Activated CD4-positive, alpha-beta T cell treated with anti-CD3 and anti-CD28 coated beads for 4 hours (primary cell): ENCODE measurements at places on chromosomes 2 and 18.

GRCh38 chr18:26536032-26536431 lies 12.3 kb downstream of the KCTD1 start:
- DNase-seq = no peak

- DNase-seq = no peak
Observed at GRCh38 chr2:86371527-86371926, 34.1 kb upstream of the REEP1 start.

GRCh38 chr2:105698820-105699219 lies 45.9 kb upstream of the NCK2 start:
- no peak for DNase-seq

- DNase-seq = no peak
Observed at GRCh38 chr2:46780411-46780800, 135.2 kb downstream of the MCFD2 start.

DNA sequence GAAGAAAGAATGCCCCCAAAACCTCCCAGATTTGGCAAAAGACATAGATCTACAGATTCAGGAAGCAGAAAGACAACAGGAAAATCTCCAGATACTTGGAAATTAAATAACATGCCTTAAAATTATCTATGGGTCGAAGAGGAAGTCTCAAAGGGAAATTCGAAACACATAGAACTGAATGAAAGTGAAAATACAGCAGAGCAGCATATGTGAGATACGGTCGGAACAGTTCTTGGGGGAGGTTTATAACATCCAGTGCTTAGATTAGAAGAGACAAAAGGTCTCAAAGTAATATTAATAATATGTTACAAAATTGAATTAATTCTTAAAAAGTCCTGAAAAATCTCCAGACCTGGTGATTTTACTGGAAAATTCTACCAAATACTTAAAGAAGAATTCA lies 14.3 kb downstream of the KCNG2 start:
- DNase-seq = no peak
